Large intestine (tissue), 12 donors: ENCODE measurements at places on chromosomes 16 and 17. TPM values are rescaled to one million over a fixed set of nuclear protein-coding genes. Genes with fewer than 3 reads are reported as not detected.

The THUMPD1 gene
- polyA plus RNA-seq, result 49.4 TPM

The ATP2C2 gene
- 17.4 TPM for polyA plus RNA-seq

The ITGAL gene
- polyA plus RNA-seq, result 3.8 TPM

The COPZ2 gene
- 13.2 TPM for polyA plus RNA-seq

The CES1 gene
- 27.7 TPM for polyA plus RNA-seq

GRCh38 chr17:66304304-66305174, 2.1 kb downstream of the PRKCA start:
- DNase-seq, result no peak

GRCh38 chr17:63785556-63785955, 11.6 kb downstream of the DDX42 start:
- no peak for DNase-seq

DNA sequence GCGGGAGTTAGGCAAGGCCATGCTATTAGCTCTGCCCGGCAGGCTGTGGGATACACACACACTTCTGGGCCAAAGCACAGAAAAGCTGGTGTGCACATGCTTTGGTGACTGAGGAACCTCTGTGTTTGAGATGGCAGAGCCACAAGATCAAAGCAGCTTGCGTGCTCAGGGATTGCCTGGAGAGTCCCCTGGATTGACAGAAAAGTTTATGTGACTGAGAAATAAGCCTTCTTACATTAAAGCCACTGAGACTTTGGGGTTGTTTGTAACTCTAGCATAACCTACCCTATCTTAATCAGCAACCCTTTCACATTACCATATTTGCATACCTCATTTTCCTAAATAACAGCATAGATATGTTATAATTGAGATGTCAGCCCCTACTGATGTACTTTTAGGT, 69.3 kb downstream of the MYO1D start:
- no peak for DNase-seq

GRCh38 chr16:8798174-8798527, 512 bp downstream of the PMM2 start:
- no peak for DNase-seq

- no peak for DNase-seq
Observed at GRCh38 chr16:66529475-66529874, 20.4 kb downstream of the TK2 start.

GRCh38 chr16:48511716-48512115, 98.3 kb downstream of the N4BP1 start:
- DNase-seq, result no peak

- no peak for DNase-seq
Observed at GRCh38 chr16:8867216-8867931, 1.4 kb downstream of the CARHSP1 start.

DNA sequence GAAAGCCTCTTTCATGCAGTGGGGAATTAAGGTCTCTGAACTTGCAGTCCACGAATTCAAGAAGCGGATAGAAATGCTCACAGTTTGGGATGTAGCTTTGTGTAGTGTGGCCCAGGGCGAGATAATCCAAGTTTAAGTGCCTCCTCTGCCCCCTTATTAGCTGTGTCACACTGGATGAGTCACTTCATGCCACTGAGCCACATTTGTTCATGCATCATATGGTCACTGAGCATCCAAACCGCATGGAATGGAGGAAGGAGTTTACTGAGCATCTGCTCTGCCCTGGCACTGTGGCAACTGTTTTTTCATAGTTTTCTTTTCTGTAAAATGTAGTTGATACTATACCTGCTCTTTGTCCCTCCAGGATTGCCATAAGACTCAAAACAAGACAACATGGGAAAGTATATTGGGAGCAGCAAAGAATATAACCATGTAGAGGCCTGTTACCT, 15.1 kb upstream of the DHX8 start:
- DNase-seq, result no peak
